ENCODE measurements at places on chromosomes 12 and 14.
A peak's percentile ranks its signal among the peaks of the same experiment; 100 is the strongest.

DNA sequence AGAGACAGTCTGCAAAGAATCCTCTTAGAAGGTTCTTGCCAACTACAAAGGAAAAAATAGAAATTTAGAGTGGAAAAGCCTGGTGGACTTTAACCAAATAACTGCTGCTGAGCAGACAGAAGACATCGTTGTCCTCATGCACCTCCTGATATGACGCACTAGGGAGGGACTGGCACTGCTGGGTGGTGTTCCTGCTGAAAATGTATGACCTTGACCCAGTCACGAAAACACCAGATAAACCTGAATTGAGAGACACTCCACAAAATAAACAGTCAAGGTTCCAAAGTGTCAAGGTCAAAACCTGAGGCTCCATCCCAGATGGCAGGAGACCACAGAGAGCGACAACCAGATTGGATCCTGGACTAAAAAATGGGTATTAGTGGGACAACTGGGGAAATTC is 61.9 kb downstream of the CHGA start:
- no peak for DNase-seq

- DNase-seq = no peak
Measured at GRCh38 chr14:76154539-76155126, 2.9 kb downstream of the GPATCH2L start.

GRCh38 chr14:55111122-55111708 is 17.8 kb upstream of the LGALS3 start:
- DNase-seq = no peak

DNA sequence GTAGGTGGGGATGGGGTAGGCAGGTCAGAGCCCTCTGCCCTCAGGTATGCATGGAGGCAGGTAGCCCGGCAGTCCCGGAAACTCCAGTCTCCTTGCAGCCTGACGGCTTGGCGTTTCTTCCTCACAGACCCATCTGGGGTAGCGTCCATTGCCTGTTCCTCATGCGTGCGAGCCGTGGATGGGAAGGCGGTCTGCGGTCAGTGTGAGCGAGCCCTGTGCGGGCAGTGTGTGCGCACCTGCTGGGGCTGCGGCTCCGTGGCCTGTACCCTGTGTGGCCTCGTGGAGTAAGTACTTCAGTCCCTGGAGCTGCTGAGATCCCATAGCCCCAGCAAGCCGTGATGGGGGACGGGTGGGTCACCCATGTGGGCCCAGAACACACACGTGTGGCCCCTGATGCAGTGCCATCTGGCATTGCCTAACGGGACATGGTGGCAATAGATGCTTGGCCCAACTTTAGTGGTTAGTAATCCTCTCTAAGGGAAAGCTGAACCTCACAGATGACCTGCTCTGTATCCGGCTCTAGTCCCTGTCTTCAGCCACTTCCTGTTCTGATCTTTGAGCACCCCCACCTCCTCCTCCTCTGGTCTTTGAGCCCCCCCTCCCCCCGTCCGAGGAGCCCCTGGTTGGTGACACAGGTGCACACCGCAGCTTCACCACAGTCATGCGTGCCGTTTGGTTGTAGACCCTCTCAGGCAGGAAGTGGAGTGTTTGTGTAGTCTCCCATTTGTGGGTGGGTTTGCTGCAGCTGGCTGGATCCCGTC is 3.7 kb downstream of the SIVA1 start:
- no peak for DNase-seq

DNA sequence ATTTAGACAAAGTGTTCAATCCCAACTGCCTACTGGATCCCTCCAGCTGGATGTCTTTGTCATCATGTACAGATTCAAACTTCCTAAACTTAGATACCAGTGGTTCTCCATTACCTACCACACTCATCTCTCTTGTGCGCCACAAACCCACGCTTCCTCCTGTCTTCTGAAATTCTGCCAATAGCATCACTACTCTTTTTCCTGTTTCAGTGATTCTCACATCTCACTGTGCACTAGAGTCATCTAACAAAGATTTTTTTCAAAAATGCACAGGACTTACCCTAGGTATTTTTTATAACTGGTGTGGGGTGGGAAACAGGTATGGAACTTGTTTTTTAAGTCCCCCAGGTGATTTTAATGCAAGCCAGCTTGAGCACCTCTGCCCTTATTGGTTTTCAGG is 5.9 kb downstream of the PSMB5 start:
- DNase-seq = no peak

DNA sequence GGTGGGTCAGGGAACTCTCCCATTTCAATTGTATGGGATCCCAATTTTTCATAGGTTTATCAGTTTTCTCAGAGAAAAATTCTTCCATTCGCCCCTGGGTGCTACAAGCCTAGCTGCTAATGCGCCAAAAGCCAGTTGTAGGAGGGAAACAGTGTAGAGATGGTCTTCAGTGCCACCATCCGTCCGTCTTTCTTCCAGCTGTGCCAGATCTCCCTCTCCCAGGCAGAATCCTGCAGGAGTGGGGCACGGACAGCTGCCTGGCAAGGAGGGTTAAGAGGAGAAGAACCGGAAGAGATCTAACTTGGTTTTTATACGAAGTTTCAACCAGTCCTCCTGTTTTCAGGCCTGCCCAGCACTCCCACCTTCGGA is 38.9 kb upstream of the FUT8 start:
- no peak for DNase-seq

- DNase-seq = no peak
Measured at GRCh38 chr12:112408621-112409020, 784 bp downstream of the RPL6 start.

- no peak for DNase-seq
Measured at GRCh38 chr12:93274937-93275336, 102.8 kb upstream of the NUDT4 start.

DNA sequence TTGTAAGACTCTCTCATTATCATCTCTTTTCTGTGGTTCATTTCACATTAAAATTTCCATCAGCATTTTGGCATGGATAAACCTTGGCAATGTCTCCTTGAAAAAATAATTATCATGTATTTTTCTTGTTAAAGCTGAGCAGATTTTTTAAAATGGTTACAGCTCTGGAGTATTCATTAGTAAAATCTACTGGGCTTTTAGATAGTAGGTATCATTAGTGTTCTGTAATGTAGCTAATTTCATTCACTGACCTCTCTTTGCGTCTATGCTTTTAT is 36.9 kb upstream of the CDK17 start:
- DNase-seq = no peak

- DNase-seq = no peak
Measured at GRCh38 chr12:55724226-55724939, 4.2 kb downstream of the RDH5 start.

GRCh38 chr12:7180685-7181084 is 8.8 kb upstream of the PEX5 start:
- DNase-seq = no peak

DNA sequence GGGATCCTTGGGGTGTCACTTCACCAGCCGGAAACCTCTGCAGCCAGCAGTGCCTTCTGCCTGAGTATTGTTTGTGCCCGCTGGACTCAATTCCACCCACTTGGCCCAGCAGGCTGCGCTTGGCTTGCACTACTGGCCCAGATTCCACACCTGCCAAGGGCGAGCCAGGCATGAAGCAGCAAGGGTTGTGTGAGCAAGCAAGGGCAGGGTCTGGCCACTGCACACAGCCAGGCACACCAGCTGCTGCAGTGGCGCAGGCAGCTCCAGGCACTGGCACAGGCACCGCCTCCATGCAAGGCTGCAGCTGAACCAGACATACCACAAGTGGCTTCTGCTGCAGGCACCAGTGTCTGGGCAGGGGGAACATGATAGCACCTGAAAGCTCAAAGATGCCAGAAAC is 99.5 kb downstream of the NUAK1 start:
- DNase-seq = no peak

DNA sequence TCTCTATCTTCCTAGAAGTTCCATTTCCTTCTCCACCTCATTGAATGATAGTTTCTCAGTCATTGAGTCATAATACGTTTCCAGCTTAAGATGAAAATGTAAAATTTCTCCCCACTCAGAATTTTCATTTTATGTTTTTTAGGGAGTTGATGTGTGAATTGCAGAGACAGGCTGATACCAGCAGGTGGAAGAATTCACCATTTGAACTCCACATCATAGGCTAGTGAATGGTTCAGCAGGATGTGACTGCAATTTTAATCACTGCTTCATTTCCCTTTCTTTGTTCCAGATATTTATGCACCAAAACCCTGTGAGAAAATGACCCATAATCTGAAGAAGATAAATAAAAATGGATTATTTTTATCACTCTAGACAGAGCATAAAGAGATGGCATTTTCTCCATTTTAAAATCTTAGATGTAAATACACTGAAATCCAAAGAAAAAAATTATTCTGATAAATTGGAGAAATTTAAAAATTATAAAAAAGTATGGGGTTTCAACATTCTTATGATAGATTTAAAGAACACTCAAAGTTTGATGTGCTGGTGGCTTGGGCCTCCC is 10.6 kb upstream of the PYGL start:
- peak; percentile 31 for DNase-seq

GRCh38 chr12:78407722-78408121 is 456.9 kb upstream of the SYT1 start:
- DNase-seq = no peak

DNA sequence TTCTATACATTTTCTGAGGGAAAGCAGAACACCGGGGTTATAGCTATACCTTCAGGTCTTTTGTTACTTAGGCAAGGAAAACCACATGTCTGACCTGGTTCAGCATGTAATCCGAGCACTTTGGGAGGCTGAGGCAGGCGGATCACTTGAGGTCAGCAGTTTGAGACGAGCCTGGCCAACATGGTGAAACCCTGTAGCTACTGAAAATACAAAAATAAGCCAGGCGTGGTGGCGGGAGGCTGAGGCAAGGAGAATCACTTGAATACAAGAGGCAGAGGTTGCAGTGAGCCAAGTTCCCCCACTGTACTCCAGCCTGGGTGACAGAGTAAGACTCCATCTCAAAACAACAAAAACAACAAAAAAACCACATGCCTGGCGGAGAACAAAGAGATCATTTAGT is 177.6 kb downstream of the ACSS3 start:
- DNase-seq = no peak

DNA sequence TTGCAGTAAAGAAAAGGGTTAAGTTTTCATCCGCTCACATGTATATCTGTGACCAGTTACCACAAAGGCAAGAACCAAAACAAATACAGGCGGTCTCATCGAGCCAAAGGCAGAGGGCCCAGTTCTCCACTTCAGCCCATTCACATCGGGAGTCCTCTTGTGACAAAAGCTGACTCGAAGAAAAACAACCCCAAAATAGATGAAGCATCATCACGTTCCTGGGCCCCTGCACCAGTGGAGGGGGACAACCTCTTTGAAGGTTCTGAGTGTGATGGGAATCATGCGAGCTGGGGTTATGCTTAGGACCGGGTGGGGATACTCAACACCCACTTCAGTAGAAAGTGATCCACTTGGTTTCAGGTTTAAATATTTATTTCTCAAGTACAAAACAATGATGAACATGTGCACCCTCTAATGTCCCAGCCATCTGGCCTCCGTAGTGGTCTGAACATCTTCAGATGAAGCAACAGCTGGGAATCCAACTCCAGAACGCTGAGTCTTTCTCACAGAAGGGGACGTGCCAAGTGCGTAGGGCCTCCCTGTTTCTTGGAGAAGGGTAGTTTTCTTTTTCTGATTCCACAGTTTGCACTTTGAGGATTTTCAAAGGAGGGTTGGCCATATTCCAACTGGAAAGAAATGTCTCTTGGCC is 8.4 kb downstream of the GSC start:
- DNase-seq = no peak

- no peak for DNase-seq
Measured at GRCh38 chr14:78432046-78432445, 261.9 kb downstream of the NRXN3 start.

GRCh38 chr12:1723721-1724120 is 32.9 kb downstream of the ADIPOR2 start:
- DNase-seq = no peak

- DNase-seq = peak; percentile 1
Measured at GRCh38 chr14:105864116-105864515, 337.7 kb downstream of the TMEM121 start.

GRCh38 chr12:2413301-2413700 is 360.5 kb downstream of the CACNA1C start:
- no peak for DNase-seq

DNA sequence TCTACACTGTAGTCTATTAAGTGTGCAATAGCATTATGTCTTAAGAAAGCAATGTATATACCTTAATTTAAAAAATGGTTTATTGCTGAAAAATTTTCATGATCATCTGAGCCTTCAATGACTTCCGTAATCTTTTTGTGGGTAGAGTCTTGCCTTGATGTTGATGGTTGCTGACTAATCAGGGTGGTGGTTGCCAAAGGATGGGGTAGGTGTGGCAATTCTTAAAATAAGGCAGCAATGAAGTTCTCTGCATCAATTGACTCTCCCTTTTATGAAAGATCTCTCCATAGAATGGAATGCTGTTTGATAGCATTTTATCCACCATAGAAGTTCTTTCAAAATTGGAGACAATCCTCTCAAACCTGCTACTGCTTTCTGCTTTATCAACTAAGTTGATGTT is 41.1 kb downstream of the BBS10 start:
- no peak for DNase-seq

DNA sequence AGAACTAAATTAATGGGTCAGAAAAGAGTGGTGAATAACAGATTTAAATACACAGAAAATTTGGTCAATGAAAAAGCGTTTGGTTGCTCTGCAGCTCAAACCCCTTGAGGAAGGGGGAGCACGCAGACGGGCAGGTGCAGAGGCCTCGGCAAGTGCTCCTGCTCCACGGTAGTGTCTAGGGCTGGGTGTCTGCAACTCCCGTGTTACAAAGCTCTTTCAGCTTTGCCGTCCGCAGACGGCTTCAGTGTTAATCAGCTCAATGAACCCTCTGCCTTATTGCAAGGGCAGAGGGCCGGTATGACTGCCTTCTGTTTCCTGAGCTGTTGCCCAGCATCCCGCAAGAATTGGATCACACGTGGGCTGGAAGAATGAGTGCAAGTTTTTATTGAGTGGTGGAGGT is 125.7 kb upstream of the TRHDE start:
- no peak for DNase-seq

- no peak for DNase-seq
Measured at GRCh38 chr12:121652767-121653497, 16.5 kb downstream of the MORN3 start.

DNA sequence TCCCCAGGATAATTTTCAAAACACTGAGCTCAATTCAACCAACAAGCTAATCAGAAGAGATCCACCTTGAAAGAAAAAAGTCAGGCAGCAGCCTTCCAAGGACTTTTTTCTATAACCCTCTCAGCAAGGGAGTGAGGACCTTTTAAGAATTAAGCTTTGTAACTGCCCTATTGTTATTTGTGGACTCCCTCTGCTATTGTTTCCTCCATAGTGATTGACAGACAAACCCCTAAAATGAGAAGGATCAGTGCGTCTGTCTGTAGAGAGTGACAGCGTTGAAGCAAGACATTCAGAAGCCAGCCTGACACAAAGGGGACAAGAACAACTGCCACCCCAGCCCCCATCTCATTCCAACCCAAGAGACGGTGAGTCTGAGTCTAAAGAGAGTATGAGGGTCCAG is 30.3 kb upstream of the BTG1 start:
- DNase-seq = peak; percentile 15

- no peak for DNase-seq
Measured at GRCh38 chr12:69141074-69141473, 98.3 kb upstream of the CPSF6 start.

- DNase-seq = no peak
Measured at GRCh38 chr12:123807670-123808069, 45.6 kb downstream of the DNAH10 start.
